ENCODE measurements at places on chromosomes 1 and 21.

- peak; percentile 60 for DNase-seq
Observed at GRCh38 chr1:43285269-43285990, at the start of gene C1orf210. Gene C1orf210, minus strand, starts transcription at chr1:43285581. Its CDS starts 2,311 bp downstream, at chr1:43283270.

- no peak for DNase-seq
Observed at GRCh38 chr1:101257500-101258325, 20.9 kb downstream of the S1PR1 start.

- no peak for DNase-seq
Observed at GRCh38 chr21:39805983-39806382, 61.0 kb downstream of the IGSF5 start.

DNA sequence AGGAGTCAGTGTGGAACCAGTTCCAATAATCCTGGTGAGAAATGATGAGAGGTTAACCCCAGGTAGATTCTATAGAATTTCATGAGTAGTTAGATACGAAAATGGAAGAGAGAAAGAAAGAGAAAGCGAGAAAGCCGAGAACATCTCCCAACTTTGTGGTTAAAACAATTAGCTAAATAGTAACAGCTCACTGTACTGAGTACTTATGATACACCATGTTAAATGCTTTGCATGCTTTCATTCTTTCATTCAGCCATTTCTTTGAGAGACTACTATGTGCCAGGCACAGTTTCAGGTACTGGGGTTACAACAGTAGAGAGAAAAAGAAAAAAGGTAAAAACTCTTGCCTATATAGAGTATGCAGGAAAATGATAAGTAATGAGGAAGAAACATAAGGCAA is 109.7 kb upstream of the SYT6 start:
- DNase-seq, result no peak

DNA sequence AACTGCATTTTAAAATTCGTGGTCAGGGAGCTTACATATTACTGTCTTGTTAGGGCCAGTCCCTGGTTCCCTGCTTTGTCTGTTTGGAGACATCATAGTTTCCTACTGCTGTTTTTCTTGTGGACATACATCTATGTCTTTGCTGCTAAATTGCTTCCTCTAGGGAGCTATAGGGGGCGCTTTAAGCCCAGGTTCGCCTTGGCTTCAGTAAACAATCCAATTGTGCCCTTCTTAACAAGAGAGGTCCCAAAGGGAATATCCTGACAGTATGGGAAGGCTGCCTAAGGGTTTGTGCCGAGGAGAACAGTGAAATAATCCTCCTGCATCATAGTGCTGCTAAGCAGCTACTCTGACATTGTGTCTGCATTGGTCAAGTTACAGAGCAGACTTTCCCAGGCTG is 112.5 kb downstream of the USH2A start:
- DNase-seq, result no peak

DNA sequence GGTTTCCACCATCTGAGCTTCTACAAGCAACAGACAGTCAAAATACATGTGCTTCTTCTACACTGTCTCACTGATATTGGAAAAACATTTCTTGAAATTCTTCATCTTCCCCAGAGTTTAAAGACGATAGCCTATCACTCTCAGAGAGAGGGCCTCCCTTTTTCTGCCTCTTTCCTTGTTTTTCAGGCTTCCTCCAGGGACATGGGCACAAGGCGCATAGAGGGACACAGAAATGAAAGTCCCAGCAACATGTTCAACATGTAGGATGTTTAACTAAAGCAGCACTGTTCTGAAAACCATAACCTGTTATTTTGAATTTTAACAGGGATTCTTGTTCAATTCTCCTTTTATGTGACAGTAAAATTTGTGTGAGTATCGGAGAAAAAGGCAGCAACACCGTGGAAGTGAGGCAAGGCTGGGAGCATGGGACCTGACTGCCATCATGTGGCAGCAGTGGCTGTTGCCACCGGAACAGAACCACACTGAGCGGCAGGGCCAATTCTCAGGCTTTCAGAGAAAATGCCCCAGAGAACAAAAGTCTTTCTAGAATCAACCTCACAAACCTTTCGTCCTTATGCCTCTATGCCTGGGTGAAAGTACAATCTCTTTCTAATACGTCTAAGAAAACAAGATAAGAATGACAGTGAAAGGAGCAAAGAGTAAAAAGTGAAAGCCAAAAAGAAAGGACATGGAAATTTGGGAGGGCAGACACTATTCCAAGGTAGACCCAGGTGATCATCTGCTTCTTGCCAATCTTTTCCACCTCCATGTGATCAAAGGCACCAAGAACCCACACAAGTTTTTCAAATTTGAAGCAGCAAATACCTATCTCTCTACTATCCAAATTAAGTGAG is 54.5 kb downstream of the PCNX2 start:
- no peak for DNase-seq

DNA sequence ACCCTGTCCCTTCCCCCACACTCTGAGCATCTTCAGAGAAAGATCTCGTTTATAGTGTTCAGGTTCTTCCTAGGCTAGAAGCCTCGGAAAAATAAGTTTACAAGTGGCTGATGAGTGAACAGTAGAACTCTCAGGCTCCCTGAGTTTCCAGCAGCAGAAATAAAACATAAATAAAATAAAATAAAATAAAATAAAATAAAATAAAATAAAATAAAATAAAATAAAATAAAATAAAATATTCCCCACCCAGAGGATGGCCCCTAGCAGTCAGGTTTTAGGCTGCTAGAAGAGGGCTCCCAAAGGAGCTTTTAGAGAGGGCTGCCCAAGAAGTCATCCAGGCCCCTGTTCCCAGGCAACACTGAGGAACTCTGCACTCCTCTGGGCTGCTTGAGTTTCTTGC is 55.1 kb downstream of the KCNC4 start:
- no peak for DNase-seq

DNA sequence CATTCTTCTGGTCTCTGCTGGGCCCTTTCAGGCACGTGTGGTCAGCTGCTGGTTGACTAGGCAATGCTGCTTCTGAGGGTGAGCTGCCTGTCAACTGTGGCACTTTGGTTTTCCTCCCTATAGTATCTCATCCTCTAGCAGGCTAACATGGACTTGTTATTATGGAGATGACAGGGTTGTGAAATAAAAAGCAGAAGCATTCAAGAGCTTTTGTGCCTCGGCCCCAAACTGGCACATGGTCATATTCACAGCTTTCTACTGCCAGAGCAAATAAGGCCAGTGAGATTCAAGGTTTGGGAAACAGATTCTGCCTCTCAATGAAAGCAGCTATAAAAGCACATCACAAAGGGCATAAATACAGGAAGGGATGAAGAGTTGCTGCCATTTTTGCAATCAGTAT is 1.6 kb upstream of the ZNF124 start:
- no peak for DNase-seq

GRCh38 chr1:197994907-197995407 is 77.8 kb downstream of the LHX9 start:
- no peak for DNase-seq

DNA sequence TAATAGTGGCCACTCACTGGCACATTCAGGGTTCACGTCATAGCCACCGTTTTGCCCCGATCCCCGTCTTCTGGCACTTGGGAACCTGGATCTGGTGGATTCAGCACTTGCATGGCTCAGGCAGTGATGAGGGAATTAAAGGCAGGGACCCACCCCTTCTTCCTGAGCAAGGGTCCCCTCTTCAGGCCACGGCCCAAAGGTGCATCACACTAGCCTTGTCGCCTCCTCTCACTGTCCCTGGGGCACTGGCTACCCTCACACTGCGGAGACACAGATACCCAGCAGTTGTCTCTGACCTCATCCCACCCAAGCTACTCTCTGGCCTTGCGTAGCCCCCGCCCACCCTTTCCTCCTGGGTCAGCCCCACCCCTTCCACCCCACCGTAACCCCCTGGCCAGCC is 19.9 kb upstream of the LDLRAP1 start:
- DNase-seq, result no peak

DNA sequence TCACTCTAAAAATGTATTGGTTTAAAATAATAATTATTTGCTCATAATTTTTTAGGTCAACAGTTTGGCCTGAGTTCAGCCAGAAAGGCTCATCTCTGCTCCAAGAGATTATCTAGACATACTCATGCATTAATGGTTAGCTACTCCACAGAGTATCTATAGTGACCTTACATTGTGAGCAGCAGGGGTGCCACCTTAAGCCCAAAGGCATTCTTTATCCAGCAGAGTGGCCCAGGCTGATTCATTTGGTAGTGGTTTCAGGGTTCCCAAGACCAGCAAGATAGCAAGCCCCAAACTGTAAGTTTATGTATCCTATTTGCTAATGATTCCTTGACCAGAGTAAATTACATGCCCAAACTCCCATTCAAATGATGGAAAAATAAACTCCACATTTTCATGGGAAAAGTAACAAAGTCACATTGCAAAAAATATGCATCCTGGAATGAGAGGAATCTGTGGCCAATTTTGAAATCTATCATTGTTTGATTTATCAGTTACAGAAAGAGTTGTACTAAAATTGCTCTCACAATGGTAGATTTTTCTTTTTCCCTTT is 182.6 kb upstream of the KCNK2 start:
- no peak for DNase-seq

DNA sequence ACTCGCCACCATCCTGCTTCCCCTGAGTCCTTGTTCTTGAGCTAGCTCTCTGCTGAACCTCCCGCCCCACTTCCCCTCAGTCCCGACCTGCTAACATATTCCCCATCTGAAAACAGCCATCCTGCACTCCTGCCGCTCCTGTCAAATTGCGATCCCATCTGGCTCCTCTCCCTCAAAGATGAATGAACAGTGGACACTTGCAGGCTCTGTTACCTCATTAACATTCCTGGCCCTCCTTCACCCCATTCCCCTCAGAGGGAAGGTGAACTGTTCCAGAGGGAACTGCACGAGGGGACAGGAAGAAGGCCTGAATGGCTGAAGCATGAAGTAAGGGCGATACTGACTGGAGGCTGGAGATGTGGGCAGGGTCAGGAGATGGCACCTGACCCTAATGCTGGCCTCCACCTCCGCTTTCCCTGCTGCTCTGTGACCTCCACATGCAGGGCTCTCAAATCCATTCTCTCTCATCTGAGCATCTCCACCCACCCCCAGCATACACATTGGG is 7.4 kb upstream of the CELSR2 start:
- DNase-seq, result no peak
